ENCODE measurements at places on chromosomes 7 and 10.

DNA sequence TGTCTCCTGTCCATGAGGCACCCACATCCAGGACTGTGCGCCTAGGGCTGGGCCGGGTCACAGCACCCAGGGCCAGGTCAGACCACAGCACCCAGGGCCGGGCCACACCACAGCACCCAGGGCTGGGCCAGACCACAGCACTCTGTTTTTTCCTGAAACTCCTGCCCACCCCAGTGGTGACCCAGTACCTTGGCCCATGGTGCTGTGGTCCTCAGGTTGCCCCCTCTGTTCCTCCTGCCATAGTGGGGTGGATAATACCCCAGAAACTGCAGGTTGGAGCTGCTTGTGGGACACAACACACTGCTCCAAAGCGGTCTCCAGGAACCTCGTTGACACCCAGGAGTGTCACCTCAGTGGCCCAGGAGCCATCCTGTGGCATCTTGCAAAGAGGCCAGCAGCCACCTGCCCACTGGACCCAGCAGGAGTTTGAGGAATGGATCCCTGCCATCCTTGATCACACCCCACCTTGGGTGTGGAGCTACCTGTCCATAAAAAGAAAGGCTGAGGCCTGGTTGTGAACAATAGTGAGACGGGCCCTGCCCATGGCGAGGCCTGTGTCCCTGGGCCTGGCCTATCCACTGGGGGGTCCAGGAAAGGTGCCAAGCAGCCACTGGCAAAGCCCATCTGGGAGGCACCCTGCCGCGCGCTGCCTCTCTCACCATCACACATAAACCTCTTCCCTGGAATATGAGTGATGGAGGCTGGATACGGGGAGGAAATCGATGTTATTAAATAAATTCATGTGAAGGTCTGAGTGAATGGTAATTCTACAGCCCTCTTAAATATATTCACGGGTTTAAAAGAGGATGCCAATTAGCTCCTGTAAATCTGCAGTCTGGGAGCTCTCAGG is 89.0 kb downstream of the NKX6-2 start:
- no peak for DNase-seq

GRCh38 chr7:50793947-50794570 is 11.4 kb upstream of the GRB10 start:
- DNase-seq, result no peak

GRCh38 chr7:106591146-106591545 is 69.8 kb downstream of the CCDC71L start:
- no peak for DNase-seq

GRCh38 chr7:93117327-93117726 is 452 bp downstream of the SAMD9 start:
- DNase-seq, result no peak

GRCh38 chr7:11775401-11775800 is 56.6 kb downstream of the THSD7A start:
- no peak for DNase-seq

GRCh38 chr7:99828811-99829210 is 998 bp downstream of the CYP3A43 start:
- no peak for DNase-seq

DNA sequence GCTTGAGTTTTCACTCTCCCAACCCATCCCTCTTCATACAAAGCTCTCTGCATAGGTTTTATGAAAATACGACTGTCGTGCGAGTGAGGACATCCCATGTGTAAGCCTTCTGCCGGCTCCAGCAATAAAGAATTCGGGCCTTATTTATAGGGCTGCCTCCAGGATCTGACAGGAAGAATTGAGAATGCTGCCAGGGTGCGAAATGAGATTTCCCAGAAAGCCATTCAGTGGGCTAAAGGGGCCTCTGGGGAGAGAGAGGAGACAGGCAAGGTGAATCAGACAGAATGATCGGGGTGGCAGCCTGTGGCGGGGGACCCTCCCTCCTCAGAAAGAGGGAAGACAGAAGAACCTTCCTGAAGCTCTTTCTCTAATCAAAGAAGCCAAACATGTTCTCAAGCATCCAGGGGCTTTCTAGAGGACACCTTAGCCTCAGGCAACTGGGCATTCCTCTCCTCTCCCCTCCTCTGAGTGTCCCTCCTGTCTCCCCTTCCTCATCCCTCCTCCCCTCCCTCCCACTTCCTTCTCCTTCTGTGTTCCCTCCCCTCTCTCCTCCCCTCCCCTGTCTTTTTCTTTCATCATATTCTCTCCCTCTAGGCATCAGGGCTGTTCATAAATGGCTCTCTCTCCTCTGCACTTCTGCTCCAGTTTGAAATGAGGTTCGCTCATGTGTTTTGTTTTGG is 410.9 kb downstream of the TYW1 start:
- no peak for DNase-seq

GRCh38 chr7:74138334-74138867 is 35.8 kb upstream of the EIF4H start:
- DNase-seq, result no peak

- no peak for DNase-seq
Measured at GRCh38 chr7:91043186-91043585, 221.0 kb upstream of the FZD1 start.

DNA sequence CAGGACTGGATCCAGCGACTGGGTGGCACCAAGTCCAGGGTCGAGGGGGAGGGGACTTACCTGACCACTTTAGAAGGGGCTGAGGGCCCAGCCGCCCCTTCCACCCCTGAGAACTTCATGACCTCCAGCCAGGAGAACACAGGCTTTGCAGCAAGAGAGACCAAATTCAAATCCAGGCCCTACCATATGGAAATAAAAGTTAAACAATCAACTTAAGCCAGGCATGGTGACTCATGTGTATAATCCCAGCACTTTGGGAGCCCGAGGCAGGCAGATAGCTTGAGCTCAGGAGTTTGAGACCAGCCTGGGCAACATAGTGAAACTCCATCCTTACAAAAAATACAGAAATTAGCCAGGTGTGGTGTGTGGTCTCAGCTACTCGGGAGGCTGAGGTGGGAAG is 61.9 kb downstream of the COL13A1 start:
- no peak for DNase-seq

GRCh38 chr10:34198953-34199352 is 616.1 kb downstream of the PARD3 start:
- no peak for DNase-seq

- no peak for DNase-seq
Measured at GRCh38 chr10:132899054-132899750, 43.2 kb downstream of the CFAP46 start.

- no peak for DNase-seq
Measured at GRCh38 chr10:17660921-17661320, 17.0 kb downstream of the STAM start.

GRCh38 chr10:130719448-130719752 is 583.2 kb downstream of the GLRX3 start:
- no peak for DNase-seq

DNA sequence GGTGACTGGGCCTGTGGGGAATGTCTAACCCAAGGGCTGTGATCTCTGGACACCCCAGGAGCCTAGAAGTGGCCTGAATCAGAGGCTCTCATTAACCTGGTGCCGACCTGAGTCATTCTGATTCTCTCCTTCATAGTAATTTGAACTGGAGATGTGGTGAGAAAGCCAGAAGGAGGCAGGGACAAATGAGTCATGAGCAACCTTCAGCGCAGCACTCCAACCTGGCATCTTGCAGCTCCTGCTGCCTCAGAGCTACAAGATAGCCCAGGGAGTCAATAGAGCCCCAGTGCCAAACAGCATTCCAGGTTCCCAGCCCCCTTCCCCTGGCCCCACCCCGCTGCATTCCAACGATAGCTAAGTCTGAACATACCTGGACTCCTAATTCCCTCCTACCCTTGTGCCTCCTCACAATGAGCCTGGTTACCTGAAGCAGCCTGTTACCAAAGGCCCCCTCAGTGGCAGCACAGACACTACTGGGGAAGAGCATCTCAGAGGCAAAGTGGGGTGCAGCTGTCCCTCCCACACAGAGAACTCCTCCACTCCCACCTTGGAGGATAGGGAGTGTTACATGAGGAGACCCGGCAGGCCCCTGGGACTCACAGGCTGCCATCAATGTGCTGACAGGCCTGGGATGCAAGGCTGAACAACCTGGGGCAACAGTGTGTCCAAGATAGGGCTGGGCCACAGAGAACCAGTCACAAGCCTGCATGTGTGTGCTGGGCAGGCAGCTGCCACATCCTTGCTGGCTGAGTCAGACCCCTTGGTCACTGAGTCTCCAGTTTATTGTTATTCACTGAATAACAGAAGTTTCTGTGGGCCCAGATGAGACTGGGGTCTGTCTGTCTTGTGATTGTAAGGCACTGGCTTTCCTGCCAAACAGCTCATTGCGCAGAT is 76.8 kb upstream of the LEP start:
- DNase-seq, result no peak

- DNase-seq, result no peak
Measured at GRCh38 chr7:43054052-43054722, 58.3 kb upstream of the HECW1 start.

DNA sequence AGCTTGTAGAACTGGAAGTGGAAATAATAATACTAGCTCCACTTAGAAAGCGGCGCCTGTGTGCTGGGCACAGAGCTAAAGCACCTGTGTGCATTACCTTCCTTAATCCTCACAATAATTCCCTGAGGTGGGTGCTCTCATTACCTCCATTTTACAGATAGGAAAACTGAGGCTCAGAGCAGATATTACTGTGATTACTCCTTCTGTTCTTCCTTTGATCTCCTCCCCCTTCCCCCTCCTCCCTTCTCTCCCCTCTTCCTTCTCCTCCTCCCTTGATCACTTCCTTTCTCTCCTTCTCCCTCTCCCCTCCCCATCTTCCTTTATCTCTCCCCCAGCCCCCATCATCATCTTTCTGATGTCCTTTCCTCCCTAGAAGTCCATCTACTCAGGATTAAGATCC is 55.0 kb downstream of the C10orf105 start:
- no peak for DNase-seq

DNA sequence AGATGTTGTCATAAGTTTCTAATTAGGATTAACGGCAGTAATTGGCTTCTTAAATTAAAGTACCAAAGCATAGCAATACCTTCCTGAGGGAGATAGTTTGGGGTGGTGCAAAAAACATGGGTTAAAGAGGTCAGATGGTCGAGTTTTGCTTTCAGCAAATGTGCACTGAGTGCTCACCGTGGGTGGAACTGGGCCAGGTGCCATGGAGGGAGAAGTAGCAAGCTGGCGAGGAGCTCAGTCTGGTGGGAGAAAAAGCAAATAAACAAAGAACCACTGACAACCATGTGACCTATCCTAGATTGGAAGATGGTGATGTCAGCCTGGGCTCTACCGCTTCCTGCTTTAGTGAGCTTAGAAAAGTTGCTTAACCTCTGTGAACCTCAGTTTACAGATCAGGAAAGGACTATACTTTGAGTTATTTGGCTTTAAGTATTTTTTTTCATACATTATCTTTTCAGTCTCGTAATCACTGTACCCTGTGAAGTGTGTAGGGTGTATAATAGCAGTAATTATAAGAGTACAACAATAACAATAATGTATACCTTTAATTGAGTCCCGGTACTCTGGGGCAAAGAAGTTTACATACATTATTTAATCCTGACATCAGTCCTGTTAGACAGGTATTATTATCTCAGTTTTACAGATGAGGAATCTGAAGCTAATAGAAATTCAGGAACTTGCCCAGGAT is 69.0 kb upstream of the PDCD4 start:
- no peak for DNase-seq

DNA sequence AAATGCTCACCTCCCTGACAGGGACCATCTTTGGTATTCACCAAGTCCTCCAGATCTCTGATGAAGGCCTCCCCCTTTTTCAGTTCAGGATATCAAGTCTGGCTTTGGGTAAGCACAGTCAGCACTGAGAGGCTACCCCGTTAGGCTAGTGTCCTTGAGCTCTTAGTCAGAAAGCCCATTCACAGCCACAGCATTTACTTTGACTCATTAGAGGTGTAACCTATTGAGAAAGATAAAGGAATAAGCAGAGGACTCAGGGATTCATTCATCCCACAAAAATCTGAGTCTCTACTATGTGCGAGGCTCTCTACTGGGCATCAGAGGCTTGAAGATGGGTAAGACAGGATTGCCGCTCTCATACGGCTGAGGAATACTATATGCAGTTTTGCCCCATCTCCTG is 14.0 kb upstream of the RAMP3 start:
- DNase-seq, result no peak

DNA sequence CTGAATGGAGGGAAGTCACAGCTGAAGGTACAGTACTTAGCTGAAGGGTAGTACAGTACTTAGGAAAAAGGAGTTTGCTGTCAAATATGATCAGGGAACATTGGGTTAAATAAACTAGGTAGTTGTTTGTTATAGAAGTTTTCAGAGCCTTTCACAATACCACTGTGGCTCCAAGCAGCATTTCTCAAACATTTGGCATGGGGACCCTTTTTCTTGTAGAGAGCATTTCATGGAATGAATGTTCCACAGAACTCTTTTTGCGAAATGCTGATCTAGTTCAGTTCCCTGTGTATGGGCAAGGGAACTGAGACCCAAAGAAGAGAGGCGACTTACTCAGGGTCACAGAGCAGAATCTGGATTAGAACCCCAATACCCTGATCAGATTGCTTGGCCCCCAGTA is 31.5 kb upstream of the DDX50 start:
- no peak for DNase-seq

DNA sequence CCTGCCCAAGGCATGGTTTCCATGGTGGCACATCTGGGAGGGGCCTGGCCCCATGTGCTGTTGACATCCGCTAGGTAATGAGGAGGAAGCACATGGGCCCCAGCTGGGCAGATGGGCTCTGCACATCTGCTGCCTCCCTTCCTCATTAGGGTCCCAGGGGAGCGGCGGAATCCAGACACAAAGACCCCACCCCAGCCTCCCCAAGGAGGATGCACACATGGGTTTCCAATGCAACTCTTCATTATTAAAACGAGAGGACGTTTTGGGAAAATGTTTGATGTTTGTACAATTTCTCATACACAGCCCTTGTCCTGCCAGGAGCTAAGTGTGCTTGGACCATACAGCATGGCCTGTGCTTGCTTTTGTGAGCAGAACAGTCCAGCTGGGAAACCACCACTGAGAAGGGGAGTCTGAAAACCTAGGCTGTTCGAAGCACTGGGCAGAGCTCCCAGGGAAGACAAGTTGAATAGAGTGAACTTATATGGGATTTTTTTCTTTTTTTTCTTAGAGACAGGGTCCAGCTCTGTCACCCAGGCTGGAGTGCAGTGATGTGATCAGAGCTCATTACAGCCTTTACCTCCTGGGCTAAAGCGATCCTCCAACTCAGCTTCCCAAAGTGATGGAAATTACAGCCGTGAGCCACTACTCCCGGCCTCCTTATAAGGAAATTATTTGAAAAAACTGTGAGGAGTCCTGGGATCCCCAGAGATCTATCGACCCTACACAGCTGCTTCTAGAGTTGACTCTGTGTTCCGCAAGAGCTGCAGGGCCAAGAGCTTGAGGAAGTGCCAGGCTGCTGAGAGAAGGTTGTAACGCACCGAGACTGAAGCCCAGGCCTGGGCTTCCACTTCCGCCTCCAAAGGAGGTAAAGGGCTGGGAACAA is 23.4 kb downstream of the FAM107B start:
- no peak for DNase-seq

- DNase-seq, result no peak
Measured at GRCh38 chr7:50466815-50467585, 16.9 kb upstream of the FIGNL1 start.

GRCh38 chr10:17652585-17652984 is 8.6 kb downstream of the STAM start:
- DNase-seq, result no peak

- no peak for DNase-seq
Measured at GRCh38 chr7:26954951-26955350, 90.6 kb upstream of the SKAP2 start.

- no peak for DNase-seq
Measured at GRCh38 chr7:158617737-158618128, 30.1 kb upstream of the PTPRN2 start.

- no peak for DNase-seq
Measured at GRCh38 chr7:130553398-130554029, 61.6 kb downstream of the MEST start.

- DNase-seq, result no peak
Measured at GRCh38 chr10:104446151-104446550, 92.5 kb downstream of the CFAP58 start.
